GM23338 (cell line): ENCODE measurements at places on chromosomes 12 and 14. TPM values are rescaled to one million over a fixed set of nuclear protein-coding genes. Genes with fewer than 3 reads are reported as not detected.
A peak's percentile ranks its signal among the peaks of the same experiment; 100 is the strongest.

DNA sequence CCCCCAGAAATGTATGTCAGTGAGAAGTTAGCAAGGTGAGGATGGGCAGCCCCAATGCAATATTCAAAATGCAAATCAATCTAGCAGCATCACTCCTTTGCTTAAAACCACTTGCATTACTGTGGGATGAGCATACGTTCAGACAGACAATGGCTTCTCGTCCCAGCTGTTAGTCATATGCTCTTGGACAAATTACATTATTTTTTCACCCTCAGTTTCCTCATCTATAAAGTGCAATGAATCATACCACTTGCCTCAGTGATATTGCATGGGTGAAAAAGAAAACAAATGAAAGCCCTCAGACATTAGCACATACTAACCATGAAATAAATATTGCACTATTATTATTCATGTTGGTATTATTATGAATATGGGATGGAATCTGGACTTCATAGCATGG lies 132.3 kb downstream of the C12orf75 start:
- H3K27ac ChIP-seq: no peak overlapping the region
- H3K36me3 ChIP-seq: no peaks in the 10 kb centered on the region
- no peak overlapping the region for H3K4me3 ChIP-seq

Gene KCNJ8
- 0.87 and 2.3 TPM in 2 replicates for total RNA-seq

Gene ALG10
- 16.5 and 18.5 TPM in 2 replicates for total RNA-seq

- no peak overlapping the region for H3K4me3 ChIP-seq
- H3K27me3 ChIP-seq: no peaks in the 10 kb centered on the region
- H3K36me3 ChIP-seq: no peaks in the 10 kb centered on the region
- H3K4me1 ChIP-seq: peaks cover 8% of the 10 kb centered on the region; the same call in 1 of the 2 replicates
- peak; percentile 87 for DNase-seq
Observed at GRCh38 chr14:34227834-34228649, 234.0 kb downstream of the SPTSSA start.

- no peak overlapping the region for H3K27ac ChIP-seq
- H3K36me3 ChIP-seq: no peaks in the 10 kb centered on the region
- no peaks in the 10 kb centered on the region for H3K27me3 ChIP-seq
- DNase-seq: no peak
Observed at GRCh38 chr14:105206873-105207272, 25.8 kb upstream of the NUDT14 start.

Gene CHST11
- total RNA-seq: 13.4 and 25.7 TPM in 2 replicates

DNA sequence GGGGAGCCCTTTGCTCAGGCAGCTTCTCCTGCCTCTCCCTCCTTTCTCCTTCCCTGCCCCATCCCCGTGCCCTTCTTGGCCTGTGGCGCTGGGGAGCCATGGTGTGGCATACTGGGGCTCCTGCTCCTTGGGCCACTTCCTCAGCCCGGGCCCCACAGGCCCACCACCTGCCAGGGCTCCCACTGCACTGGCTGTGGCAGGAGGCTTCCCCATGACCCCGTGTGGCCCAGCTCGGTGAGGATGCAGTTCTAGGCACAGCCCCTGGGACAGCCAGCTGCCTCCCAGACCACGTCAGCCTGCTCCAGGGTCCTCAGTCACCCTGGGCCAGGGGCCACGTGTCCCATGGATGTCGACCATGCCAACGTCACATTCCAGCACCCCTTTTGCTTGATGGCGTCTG lies 13.0 kb upstream of the AMN start:
- H3K27me3 ChIP-seq: no peaks in the 10 kb centered on the region
- H3K27ac ChIP-seq: no peak overlapping the region
- DNase-seq: no peak

DNA sequence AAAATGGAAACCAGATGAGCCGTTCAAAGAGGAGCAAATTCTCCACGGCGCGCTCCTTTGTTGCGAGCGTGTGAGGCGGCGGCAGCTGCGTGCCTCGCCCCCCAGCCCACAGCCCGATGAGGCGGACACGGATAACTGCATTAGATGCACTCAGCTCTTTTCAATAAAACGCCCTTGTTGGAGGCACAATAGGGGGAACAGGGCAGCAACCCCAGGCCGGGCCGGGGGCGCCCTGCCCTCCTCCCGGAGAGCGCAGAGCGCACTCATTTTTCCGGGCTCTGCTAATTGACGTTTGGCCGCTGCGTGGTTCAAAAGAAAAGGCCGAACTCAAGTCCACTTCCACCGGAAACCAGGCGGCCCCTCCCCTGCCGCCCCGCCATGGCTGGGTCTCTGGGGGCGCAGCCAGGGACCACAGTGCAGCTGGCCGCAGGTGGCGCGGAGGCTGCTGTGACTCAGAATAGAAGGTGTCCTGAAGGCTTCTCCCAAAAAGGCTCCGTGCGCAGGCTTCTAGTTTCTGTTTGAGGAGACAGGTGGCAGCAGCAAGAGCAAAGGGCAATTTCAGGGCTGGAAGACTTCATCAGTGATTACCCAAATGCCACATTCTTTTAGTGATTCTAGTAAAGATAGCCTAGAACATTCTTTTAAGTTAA lies 29.0 kb upstream of the SMOC1 start:
- peak; percentile 29 for DNase-seq
- no peak overlapping the region for H3K4me3 ChIP-seq
- no peaks in the 10 kb centered on the region for H3K36me3 ChIP-seq
- H3K27ac ChIP-seq: no peak overlapping the region
- no peaks in the 10 kb centered on the region for H3K27me3 ChIP-seq

- no peak overlapping the region for H3K4me3 ChIP-seq
- H3K4me1 ChIP-seq: no peaks in the 10 kb centered on the region
- H3K36me3 ChIP-seq: no peaks in the 10 kb centered on the region
- H3K27me3 ChIP-seq: no peaks in the 10 kb centered on the region
- H3K27ac ChIP-seq: no peak overlapping the region
- no peak for DNase-seq
Observed at GRCh38 chr14:102295270-102295669, 9.7 kb downstream of the MOK start.

- H3K27ac ChIP-seq: no peak overlapping the region
- H3K4me3 ChIP-seq: no peak overlapping the region
- no peaks in the 10 kb centered on the region for H3K4me1 ChIP-seq
- H3K27me3 ChIP-seq: no peaks in the 10 kb centered on the region
Observed at GRCh38 chr14:71452987-71453386, 479.2 kb upstream of the RGS6 start.

- H3K27ac ChIP-seq: no peak overlapping the region
- peaks cover 11% of the 10 kb centered on the region; the same call in 1 of the 2 replicates for H3K27me3 ChIP-seq
- no peak overlapping the region for H3K4me3 ChIP-seq
Observed at GRCh38 chr14:75854111-75854799, 127.5 kb downstream of the TGFB3 start.

Gene HOXC11
- total RNA-seq: not detected in 2 replicates

GRCh38 chr12:93823616-93824391 lies 146.6 kb downstream of the CRADD start:
- H3K4me3 ChIP-seq: 0 out of 2 replicates have a peak overlapping the region, but pooled peaks have one; percentile 1
- no peak for DNase-seq
- peaks cover 19% of the 10 kb centered on the region for H3K4me1 ChIP-seq
- no peaks in the 10 kb centered on the region for H3K36me3 ChIP-seq
- H3K27me3 ChIP-seq: peaks cover 4% of the 10 kb centered on the region; the same call in 1 of the 2 replicates

DNA sequence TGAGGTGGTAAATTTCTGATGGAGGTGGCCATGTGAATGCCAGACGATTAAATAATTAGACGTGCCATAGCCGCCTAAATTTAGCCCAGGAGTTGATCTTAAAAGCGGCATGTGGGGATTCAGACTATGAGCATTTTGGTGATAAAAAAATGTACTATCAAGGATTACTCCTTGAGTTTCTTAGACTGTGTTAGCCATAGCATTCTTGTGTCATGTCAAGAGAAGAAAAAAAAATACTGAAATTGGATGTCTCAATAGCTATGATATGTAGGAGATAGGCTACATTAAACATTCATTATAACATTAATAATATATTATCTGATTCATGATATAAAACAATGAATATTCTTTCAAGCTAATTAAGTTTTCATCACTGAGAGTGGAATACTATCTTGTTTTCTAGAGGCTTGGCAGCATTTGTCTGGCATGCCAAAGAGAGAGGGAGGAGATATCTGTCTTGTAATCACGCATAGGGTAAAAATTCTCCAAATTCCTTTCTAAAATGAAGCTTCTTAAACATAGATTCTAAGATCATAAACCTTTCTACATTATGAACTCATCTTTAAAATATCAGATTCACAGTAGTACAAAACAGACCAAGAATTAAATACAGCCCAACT lies 727.0 kb downstream of the C12orf50 start:
- H3K4me3 ChIP-seq: no peak overlapping the region
- H3K27ac ChIP-seq: no peak overlapping the region
- DNase-seq: no peak
- no peaks in the 10 kb centered on the region for H3K4me1 ChIP-seq

Gene CCT2
- total RNA-seq: 389 and 434 TPM in 2 replicates

Gene LRP1-AS
- not detected in 2 replicates for total RNA-seq

- no peaks in the 10 kb centered on the region for H3K27me3 ChIP-seq
- DNase-seq: peak; percentile 14
- no peak overlapping the region for H3K4me3 ChIP-seq
- no peaks in the 10 kb centered on the region for H3K36me3 ChIP-seq
- H3K27ac ChIP-seq: no peak overlapping the region
- H3K4me1 ChIP-seq: no peaks in the 10 kb centered on the region
Observed at GRCh38 chr14:43410631-43411030, 1096.5 kb downstream of the FSCB start.

DNA sequence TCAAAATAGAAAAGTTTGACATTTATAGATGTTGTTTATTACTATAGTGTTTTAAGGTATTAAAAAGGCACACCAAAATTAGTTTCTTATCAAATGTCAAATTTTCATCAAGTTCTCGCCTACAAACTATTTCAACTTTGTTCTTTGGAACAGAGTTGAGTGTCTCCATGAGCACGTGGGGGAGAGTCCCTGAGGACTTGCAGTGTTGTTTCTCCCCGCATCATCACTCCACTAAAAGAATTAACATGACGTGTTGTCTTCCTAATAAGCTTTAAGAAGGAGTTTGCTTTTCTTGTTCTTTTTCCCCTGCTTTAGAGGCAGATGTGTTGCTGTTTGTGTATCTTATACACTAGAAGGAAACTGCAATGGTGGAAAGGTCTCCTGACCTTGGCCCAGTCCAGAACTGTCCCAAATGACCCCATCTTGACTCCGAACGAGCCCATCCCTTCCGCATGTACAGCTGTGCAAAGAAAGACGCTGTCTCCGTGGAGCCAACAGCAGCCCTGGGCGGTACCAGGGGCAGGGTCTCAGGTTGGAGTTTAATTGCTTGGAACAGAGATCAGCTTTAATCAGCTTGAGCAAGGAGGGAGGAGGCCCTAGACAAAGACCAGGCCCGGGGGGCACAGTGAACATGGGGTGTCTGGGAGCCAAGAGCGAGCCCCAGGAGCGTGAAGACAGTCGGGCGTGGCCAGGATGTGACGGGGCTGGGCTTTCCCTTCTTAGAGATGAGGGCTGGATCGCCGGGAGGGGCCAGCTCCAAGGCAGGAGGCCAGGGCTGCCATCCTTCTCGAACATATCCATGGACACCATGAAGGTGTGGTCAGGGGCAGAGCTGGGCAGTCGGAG lies 215.4 kb upstream of the RTL1 start:
- no peaks in the 10 kb centered on the region for H3K36me3 ChIP-seq
- H3K27me3 ChIP-seq: no peaks in the 10 kb centered on the region
- H3K4me3 ChIP-seq: no peak overlapping the region
- no peak for DNase-seq
- H3K4me1 ChIP-seq: no peaks in the 10 kb centered on the region
- H3K27ac ChIP-seq: no peak overlapping the region

Gene TAC3
- total RNA-seq: 11.9 and 22.0 TPM in 2 replicates

DNA sequence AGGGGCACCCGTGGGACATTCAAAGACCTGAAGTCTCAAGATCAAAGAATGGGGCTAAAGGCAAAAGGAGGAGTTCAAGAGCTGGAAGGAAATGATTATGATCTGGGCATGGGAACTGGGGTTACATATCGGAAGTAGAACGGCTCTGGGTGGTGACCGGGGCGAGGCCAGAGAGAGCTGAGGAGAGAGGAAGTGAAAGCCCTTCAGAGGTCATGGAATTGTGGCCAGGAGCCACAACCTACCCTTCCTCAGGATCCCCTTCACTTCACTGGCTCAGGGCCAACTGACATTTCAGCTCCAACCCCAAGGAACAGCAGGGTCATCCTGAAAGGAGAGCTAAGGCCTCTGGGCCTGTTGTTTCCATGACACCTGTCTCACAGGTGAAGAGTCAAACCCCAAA lies 57.8 kb downstream of the GALNT16 start:
- H3K27ac ChIP-seq: no peak overlapping the region
- no peak for DNase-seq
- H3K4me1 ChIP-seq: no peaks in the 10 kb centered on the region; the same call in none of the 2 replicates
- H3K4me3 ChIP-seq: no peak overlapping the region

GRCh38 chr12:66131067-66131688 lies 628 bp upstream of the LLPH start:
- peak overlapping the region; percentile 88 for H3K4me3 ChIP-seq
- H3K27me3 ChIP-seq: no peaks in the 10 kb centered on the region
- no peak for DNase-seq
- peaks cover 18% of the 10 kb centered on the region; the same call in 1 of the 2 replicates for H3K36me3 ChIP-seq

DNA sequence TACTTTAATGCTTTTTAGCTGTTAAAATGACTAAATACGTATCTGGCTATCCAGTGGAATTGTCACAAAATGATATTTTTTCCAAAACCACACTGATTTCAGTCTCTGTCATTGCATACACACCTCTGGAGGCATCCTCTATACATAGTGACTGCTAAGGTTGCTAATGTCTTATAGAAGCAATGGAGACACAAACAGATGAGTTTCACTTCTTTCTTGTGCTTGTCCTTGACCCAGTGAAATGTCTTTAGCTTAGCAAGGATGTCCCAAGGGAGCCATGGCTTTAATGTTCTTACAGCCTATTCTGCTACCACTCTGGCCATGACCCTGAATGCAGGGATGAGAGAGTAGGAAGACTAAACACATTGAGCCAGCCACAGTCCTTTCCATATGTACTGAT lies 90.3 kb downstream of the TPH2 start:
- H3K36me3 ChIP-seq: no peaks in the 10 kb centered on the region
- no peak overlapping the region for H3K4me3 ChIP-seq
- no peak for DNase-seq
- no peaks in the 10 kb centered on the region for H3K27me3 ChIP-seq
- no peak overlapping the region for H3K27ac ChIP-seq

GRCh38 chr12:6092784-6093722 lies 31.4 kb downstream of the VWF start:
- H3K4me3 ChIP-seq: no peak overlapping the region
- no peaks in the 10 kb centered on the region for H3K27me3 ChIP-seq
- no peak for DNase-seq
- no peaks in the 10 kb centered on the region for H3K36me3 ChIP-seq
- H3K4me1 ChIP-seq: peaks cover 8% of the 10 kb centered on the region

- DNase-seq: no peak
- no peaks in the 10 kb centered on the region for H3K27me3 ChIP-seq
- no peak overlapping the region for H3K4me3 ChIP-seq
Observed at GRCh38 chr14:105346876-105347586, 32.5 kb downstream of the PACS2 start.

DNA sequence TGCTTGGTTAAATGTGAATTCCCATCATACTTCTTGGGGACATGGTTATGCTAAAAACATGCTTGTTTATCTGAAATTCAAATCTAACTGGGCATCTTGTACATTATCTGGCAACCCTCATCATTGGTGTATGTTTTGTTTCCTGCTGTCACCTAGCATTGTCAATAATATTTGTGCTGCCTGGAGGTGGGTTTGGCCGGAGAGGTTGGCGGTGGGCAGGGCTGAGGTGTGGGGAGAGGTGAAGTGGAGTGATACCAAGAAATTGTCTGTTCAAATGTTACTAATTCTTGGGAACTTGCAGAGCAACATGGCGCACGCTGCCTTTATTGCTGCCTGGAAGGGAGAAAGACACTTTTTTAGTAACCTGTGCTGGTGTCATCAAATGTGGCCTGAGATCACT lies 280.5 kb downstream of the VRK1 start:
- H3K36me3 ChIP-seq: no peaks in the 10 kb centered on the region
- H3K4me3 ChIP-seq: no peak overlapping the region
- H3K4me1 ChIP-seq: no peaks in the 10 kb centered on the region
